ENCODE measurements at places on chromosomes 5 and 9.

GRCh38 chr5:134435560-134435959, 23.9 kb upstream of the CDKN2AIPNL start:
- no peak for DNase-seq

DNA sequence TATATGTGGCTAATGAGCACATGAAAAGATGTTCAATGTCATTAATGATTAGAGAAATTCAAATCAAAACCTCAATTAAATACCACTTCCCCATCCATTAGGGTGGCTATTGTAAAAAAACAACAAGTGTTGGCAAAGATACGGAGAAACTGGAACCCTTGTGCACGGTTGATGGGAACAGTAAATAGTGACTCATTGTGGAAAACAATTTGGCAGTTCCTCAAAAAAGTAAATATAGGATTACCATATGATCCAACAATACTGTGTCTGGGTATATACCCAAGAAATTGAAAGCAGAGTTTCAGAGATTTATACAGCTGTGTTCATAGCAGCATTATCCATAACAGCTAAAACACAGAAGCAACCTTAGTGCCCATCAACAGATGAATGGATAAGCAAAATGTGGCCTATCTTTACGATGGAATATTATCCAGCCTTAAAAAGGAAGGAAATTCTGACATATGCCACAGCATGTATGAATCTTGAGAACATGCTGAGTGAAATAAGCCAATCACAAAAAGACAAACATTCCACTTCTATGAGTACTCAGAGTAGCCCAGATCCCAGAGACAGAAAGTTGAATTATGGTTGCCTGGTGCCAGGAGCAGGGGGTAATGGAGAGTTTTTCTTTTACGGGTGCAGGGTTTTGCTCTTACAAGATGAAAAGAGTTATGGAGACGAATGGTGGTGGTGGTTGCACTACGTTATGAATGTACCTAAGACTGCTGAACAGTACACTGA, 41.4 kb upstream of the LRRC14B start:
- DNase-seq = no peak

- DNase-seq = no peak
Observed at GRCh38 chr5:31273161-31273560, 79.7 kb downstream of the CDH6 start.

- no peak for DNase-seq
Observed at GRCh38 chr5:97135868-97136267, 6.5 kb downstream of the LIX1 start.

GRCh38 chr5:143879646-143880045, 67.7 kb downstream of the HMHB1 start:
- no peak for DNase-seq

GRCh38 chr5:139877129-139877597, 81.6 kb downstream of the PSD2 start:
- DNase-seq = no peak

GRCh38 chr9:124309667-124310084, 51.9 kb downstream of the NEK6 start:
- DNase-seq = no peak

GRCh38 chr5:79954620-79955019, 36.4 kb downstream of the MTX3 start:
- no peak for DNase-seq

GRCh38 chr9:4967523-4967922, 17.5 kb upstream of the JAK2 start:
- DNase-seq = no peak

- DNase-seq = no peak
Observed at GRCh38 chr5:169160405-169160901, 140.5 kb downstream of the SLIT3 start.

DNA sequence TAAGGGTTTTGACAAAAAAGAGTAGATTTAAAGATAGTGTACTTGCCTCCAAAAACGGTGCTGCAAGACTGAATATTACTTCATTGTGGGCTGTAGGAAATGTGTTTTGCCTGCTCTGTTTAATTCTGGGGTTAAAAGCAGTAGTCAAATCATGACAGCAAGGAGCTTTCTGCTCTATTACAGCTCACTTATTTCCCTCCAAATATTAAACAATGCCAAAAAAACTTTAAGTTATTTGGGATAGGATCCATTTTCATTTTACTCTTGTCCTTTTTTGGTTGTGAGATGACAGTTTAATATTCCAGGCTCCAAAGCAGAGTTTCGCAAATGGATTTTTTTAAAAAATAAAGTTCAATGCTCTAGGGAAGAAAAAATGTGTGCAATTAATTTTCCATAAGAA, 340.4 kb upstream of the RGMB start:
- no peak for DNase-seq

DNA sequence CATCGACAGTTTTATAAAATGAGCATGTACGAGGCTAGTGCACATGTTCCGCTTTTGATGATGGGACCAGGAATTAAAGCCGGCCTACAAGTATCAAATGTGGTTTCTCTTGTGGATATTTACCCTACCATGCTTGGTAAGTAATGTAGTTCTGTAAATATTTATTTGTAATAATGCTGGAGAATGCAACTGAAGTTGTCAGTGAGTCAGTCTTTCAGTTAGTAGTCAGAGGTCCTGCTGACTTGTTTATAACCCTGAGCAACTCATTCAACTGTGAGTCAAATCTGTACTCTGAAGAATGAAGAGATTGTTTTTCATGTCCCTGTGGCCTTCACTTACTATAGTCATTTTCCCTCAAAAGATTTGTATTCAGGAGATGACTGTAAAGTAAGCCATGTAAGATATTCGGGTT, 28.4 kb upstream of the GPR150 start:
- no peak for DNase-seq

DNA sequence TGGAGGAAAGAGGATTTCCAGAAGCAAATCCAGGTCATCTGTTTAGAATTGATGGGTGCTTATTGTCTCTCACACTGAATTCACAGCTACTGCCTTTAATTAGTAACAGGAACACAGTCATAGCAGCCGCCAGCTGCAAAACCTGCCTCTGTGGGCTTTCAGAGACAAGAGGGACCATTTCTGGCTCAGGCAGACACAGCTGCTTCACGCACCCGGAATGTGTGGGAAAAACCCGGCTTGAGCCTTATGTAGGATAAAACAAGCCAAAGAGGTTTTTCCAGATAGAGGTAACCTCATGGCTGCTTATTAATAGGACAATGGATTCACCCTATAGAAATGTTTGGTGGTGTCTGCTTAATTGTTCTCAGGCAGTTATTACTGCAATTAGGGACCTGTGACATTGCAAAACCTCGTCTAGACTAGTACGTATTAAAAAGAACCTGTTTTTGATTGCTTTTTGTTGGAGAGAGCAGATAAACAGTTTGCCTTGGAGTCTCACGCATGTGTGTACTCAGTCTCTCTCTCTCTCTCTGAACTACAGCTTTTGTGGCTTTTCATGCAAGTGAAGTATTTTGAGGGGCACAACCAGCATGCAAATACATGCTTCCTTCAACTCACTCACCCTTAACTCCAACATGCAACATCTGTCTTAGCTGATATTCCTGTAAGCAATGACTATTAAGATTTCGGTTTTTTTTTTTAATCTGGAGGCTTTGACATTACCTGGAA, 302.7 kb downstream of the PLK2 start:
- DNase-seq = no peak

DNA sequence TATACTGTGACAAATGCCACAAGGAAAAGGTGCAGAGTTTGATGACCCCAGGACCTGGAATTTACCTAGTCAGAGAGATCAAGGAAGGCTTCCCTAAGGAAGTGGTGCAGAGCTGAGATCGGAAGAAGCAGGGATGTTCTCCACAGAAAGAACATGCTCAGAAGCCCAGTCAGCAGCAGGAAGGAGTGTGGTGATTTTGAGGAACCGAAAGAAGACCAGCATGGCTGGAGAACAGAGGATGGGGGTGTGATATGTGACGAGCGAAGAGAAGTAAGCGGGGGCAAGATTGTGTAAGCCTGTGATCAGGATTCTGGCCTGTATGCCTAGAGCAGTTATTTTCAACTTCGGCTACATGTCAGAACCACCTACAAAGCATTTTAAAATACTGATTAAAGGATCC, 18.7 kb upstream of the PIK3R1 start:
- DNase-seq = no peak

GRCh38 chr9:69603656-69604055, 68.5 kb downstream of the APBA1 start:
- no peak for DNase-seq

DNA sequence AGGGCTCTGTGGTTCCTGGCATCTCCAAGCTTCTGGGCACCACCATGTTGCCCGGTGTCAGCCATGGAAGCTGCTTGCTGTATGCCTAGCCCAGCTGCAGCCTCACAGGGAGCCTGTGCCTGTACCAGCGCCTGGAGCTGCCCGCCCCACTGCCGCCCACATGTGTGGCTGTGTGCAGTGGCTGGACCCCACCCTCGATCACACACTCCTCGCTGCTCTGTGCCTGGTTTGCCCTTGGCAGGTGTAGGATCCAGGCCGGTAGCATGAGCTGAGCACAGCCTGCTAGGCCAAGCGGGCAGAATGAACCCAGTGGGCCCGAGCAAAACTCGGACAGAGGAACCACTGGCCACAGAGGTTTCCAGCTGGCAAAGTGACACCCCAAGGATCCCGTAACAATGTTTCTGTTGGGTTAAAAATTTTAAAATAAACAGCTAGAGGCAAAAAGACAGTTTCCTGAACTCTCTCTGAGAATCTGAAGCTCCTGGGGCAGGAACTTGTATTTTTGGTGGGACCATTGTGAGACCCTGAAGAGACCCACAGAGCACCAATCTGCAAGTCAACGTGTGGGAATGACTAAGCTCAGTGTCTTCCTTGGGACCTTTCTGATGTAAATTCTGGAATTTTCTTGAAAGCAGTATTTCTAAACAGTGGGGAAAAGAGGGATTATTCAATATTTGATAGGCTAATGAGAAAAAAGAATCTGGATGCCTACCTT, 73.1 kb upstream of the CCDC112 start:
- no peak for DNase-seq

DNA sequence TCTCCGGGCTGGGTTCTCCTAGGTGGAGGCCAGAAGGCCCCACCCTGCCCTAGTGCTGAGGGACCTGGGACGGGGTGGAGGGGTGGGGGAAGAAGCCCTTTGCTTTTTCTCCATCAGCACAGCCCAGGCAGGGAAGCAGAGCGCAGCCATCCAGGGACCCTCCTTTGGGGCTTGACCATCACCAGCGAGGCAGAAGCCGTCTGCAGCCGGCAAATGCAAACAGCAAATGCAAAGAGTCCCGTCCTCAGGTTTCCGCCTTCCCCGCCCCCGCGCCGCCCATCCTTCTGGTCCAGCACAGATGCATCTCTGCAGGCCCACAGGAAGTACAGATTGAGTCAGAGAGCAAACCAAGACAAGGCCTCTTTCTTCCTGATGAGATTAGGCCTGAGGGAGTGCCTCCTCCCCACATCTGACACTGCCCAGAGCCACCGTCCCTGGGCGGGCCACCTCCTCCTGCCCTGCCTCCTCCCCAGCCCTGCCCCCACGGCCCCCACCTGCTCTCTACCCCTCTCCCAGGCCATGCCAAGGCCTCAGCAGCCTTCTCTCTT, 23.4 kb downstream of the CORO2A start:
- no peak for DNase-seq

GRCh38 chr5:139301808-139302499, 8.4 kb downstream of the MATR3 start:
- no peak for DNase-seq

- DNase-seq = no peak
Observed at GRCh38 chr9:86434039-86434726, 80.0 kb upstream of the TUT7 start.

GRCh38 chr5:139396691-139397090, 1.8 kb upstream of the PROB1 start:
- no peak for DNase-seq

DNA sequence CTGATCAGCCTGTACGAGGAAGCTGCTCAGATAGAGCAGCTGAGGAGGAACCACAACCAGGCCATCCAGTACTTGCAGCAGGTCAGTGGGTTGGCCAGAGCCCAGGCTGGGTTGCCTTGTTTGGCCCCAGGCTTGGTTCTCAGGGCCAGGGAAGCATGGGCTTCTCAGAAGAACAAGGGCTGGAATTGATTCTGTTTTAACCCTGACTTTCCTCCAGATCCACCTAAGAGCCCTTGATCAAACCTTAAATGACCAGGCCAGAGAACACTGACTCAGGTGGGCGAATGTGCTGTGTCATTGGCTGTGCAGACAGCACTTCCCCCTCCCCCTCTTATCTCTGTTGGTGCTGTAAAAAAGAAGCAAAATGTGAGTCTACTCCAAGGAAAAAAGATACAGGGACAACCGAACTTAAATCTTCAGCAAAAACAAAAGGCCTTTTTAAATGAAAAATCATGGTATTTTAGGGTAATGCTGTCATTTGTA, 28.1 kb downstream of the TTC23L start:
- no peak for DNase-seq

DNA sequence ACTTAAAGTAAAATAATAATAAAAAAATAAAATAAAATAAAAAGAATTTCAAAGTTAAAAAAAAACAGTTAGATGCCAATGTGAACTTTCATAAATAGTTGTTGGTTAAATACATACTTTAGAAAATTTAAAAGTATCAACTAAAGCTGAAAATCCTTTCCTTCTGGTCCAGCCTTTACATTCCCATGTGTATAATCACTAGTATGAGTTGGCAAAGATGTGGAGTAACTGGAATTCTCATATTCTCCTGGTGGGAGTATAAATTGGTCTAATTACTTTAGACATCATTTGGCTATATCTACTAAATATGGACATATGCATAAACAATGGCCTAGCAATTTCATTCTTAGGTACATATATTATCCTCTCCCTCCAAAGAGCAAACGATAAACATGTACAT, 619.9 kb downstream of the PTPRD start:
- DNase-seq = no peak

DNA sequence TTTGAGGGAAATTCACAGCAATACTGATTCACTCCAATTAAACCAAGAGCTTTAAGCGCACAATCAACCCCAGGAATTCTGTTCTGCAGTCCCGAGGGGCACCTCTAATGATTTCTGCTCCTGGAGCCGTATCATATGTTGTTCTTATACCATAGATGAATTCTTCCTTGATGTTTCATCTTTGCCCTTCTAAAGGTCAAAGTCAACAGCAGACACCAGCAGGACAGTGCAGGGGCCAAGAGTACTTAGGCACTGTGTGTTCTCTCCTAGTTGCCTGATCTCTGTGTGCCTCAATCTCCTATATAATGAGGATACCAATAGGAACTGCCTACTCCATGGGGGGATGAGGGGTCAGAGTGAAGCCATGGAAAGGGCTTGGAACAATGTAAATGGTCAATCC, 16.5 kb downstream of the EPB41L4B start:
- no peak for DNase-seq

- no peak for DNase-seq
Observed at GRCh38 chr5:109779036-109779735, 89.5 kb downstream of the MAN2A1 start.

DNA sequence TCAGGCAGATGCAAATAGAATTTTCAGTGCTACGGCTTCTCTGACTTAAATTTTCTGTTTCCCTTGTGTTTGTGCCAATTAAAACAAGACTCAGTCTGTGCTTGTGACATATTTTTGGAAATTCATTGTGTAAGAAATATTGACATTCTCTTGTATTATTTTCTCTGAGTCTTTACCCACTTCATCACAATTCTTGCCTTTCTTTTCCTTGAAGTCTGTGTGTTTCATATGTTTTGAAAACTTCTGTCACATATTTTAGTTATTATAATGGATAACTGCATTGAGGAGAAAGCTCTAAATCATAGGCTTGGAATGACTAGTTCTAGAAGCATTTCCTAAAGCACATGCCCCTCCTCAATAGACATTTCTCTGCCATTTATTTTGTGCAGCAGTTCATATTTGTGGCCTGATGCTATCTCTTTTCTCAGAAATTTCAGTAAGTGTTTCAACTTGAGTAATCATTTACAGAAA, 206.6 kb downstream of the PALM2AKAP2 start:
- no peak for DNase-seq

- DNase-seq = no peak
Observed at GRCh38 chr5:13143214-13143613, 801.3 kb downstream of the DNAH5 start.
